ENCODE measurements at places on chromosomes 5 and 9.

- DNase-seq = no peak
Observed at GRCh38 chr9:22654833-22655232, 208.2 kb downstream of the DMRTA1 start.

- peak; percentile 2 for DNase-seq
Observed at GRCh38 chr5:175282611-175283225, 161.3 kb downstream of the DRD1 start.

DNA sequence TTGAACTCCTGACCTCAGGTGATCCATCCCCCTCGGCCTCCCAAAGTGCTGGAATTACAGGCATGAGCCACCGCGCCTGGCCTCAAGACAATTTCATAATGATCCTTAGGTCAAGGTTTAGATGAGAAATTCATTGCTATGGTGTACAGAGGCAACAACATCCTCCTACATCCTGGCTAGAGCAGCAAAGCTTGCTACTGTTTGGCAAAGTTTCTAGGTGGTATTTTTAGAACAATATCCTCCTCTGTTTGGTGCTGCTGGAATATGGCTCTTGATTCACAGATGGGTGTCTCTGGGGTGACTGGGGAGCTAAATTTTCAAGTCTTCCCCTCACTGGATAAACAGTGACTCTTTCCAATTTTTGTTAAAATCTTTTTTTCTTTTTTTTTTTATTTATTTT lies 30.6 kb downstream of the CRHBP start:
- DNase-seq = no peak

DNA sequence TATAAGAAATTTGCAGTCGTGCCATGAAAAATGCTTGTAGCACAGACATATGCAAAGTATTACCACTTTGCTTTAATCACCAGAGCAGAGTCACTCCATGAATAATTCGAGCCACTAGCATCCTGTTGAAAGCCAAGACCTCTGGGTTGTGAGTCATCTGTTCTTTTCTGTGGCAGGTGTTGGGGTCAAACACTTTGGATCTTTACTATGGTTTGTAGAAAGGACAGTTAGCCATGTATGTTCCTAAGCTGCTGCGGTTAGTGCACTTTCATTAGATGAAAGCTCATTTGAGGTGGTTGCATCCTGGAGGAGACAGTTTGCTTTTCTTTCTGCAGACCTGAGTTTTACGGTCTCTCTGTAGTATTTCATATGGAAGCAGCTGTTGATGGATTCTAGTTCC lies 223.7 kb downstream of the DMRT2 start:
- DNase-seq = no peak

DNA sequence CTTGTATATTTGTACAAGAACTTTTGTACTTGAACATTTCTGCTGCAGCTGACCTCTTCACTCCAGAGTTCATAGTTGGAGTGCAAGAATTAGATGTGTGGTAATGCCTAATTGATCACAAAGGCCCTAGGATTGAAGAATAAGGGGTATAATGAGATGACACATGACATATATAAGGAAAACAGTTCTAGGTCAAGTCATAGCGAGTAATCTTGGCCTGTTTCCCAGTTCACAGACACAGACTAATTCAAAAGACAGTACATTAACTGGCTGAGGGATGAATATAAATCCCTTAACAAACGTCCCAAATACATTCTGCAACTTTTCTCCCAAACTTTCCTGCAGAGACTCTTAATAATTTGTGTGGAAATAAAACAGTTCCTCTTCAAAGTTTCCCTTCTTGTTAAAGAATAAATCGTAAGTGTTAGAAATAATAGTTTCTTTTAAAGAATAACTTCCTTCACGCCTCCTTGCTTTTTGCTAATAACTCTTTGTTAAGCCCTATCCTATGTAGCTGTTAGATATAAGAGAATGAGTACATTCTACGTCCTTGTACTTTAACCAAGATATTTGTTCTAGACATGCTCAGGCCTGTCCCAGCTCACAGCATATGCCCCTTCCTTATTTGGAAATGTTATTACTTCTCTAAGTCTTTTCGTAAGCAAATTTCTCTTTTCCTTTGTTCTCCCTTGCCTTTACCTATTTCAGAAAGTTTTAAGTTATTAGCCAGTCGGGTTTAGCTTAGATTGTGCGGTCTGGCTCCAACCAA lies 556.4 kb upstream of the CTNND2 start:
- DNase-seq = no peak

DNA sequence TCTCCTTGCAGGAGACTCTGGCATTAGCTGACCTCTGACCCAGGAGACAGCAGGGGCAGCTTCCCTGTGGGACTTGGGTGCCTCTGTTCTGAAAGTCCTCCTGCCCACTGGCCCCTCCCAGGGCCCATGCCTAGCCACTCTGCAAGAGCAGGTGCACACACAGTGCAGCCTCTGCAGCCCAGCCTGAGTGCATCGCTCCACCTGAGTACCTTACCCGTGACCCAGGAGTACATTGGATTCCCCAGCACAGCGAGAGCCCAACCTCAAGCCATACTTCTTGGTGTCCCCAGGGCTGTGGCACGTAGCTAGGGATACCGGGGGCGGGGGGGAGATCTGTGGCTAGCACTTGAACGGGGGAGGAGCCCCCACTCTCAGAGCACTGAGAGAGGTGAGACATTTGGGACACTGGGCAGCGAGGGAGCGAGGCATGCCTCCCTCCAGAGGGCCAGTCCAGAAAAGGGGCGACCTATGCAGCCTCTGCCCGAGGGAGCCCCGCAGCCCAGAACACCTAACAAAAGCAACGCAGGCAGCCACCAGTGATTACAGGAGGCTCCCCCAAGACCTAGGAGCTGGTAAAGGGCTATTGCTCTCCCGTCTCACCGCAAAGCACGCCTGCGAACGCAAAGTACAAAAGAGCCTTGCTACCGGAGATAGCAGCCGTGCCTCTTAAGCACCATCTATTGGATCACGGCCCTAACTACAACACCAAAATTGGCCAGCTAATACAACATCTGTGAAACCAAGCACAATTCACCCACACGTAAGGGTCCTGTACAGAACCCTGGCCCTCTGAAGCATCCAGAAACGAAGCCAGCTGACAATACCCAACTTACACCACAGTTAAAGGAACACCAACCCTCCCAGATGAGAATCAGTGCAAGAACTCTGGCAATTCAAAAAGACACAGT lies 826 bp upstream of the PRDM9 start:
- no peak for DNase-seq

DNA sequence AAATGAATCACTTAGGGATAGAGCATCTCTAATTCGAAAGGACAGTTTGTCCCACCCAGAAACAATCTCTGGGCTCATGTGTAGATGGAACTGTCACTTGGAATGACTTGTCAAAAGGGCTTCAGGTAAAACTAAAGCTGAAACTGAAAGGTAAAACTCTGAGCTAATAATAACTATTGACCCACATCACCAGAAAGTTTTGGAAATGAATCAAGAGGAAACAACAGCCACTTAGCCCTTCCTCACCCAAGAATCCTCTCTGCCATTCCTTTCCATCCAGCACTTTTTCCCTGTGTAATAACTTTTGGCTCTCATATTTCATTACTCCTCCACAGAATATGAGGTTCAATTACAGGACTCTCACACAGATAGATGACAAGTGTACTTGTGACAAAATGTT lies 14.0 kb upstream of the GLRX start:
- DNase-seq = no peak
